ENCODE measurements at places on chromosomes 3 and 15. TPM values are rescaled to one million over a fixed set of nuclear protein-coding genes. Genes with fewer than 3 reads are reported as not detected.

Gene ARGFX
- total RNA-seq = not detected

Gene PPM1L
- total RNA-seq = 7.1 TPM

Gene SENP7
- 19.6 TPM for total RNA-seq

Gene MAGI1
- total RNA-seq = 10.6 TPM

Gene CP
- total RNA-seq = 63.3 TPM

Data from aortic smooth muscle cell (primary cell).